ENCODE measurements at places on chromosomes 6 and 20.

DNA sequence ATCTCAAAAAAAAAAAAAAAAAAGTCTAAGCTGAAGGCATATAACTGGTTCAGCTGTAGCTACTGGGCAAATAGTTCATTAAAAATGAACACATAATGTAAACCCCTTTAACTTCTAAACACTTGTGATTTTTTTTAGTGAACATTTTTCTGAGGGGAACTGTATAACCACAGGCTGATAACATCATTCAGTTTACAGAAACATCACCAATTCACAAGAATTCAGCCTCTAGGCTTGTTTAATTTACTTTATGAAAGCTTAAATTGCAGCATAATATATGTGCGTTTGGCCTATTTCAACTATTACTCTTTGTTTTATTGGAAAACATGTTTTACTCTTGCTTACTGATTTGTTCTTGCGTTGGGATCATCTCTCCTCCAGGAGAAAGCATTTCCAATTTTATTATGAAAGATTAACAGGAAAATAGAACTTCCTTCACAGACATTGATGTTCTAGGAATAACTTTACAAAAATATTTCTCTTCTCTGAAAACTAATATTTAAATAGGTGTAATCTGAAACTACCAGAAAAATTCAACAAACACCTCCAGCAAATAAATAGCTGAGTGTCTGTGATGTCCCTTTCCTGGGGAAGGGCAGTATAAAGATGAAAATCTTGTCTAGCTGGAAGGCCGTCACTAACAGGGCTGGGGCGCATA lies 284.5 kb downstream of the UST start:
- DNase-seq, result no peak

DNA sequence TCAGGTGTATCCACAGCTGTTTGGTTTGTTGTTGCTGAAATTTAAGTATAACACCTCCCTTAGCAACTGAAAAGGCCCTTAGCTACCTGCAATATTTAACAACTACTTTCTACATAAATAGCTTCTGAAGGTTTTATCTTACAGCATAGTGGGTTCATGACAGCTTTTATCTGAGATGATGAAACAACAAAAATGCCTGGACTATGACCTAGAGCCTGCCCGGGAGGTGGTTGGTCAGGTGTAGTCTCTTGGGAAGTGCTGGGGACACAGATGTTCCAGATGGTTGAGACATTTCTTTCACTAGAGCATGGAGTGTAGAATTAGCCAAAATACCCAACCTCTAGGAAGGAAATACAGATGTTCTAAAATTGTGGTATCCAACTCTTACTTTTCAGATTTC lies 705.4 kb downstream of the MAFB start:
- no peak for DNase-seq

- DNase-seq, result no peak
Observed at GRCh38 chr6:140905724-140906123, 1227.0 kb upstream of the GJE1 start.

DNA sequence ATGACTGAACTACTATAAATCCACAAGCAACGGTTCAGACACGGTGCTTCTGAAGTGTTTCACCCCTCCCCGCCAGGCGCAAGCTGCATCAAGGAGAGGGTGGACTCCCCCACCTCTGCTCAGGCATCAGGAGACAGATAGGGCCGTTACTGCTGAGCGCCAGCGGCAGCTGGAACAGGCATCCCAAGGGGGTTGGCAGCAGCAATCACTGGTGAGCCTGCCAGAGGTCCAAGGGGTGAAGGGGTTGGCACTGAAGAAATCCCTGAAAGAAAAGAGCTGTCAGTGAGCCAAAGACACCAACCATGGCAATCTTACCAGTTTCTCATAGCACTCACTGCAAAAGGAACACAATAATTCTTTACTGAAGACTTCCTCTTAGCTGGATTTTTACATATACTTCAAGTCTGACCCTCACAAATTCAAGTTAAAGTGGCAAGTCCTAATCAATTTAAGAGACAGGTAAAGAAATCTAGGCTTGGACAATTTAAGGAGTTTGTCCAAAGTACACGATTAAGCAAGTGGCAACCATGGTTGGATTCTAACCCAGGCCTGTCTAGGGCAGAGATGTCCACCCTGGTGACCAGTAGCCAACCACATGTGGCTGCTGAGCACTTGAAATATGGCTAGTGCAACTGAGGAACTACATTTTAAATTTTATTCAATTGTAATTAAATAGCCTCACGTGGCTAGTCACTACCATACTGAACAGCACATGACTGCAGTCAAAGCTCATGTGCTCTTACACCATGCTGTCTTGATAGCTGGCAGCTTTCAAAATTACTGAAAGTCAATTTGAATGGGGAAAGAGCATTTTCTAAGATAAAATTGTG lies 21.7 kb upstream of the TBC1D20 start:
- no peak for DNase-seq

DNA sequence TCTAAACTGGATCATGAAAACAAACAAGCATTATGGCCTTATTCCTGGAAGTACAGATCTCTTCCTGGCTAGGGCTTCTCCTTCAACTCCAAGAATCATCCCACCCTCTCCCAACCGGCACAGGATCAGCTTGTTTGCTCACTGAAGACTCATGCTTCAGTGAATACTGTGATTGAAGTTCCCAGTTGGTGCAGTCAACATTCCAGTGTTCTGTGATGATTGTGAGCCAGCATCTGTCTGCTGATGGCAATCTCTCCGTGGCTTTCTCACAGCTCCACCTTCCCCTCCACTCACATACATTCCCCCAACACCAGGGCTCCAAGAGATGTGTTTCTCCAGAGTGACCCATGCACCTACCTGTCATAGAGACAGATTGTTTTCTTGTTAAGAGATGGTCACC lies 421.3 kb upstream of the BTBD3 start:
- no peak for DNase-seq

DNA sequence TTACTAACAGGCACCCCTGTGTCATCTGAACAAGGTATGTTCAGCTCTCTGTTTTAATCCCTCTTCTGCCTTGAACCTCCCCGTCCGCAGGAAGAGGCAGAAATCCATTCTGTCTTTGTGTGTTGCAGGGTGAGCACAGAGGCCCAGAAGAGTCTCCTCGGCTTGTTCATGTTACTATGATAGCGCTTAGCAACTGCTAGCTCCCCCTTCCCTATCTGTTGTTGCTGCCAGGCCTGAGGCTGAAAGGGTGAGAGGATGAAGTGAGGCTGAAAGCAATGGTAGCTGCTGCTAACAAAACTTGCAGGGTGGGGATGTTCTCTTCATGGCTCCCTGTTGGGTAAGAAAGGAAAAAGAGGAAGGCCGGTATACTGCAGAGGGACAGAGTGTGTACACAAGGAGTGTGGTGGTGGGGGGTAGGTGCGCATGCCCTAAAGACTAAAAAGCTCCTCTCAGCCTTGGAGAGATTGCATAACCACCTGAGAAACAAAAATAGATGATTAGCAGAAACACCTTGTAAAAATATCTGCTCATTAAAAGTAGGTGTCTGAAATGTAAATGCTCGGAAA lies 55.2 kb upstream of the CITED2 start:
- DNase-seq, result no peak

GRCh38 chr20:416950-417800 lies 9.1 kb downstream of the RBCK1 start:
- DNase-seq, result no peak

DNA sequence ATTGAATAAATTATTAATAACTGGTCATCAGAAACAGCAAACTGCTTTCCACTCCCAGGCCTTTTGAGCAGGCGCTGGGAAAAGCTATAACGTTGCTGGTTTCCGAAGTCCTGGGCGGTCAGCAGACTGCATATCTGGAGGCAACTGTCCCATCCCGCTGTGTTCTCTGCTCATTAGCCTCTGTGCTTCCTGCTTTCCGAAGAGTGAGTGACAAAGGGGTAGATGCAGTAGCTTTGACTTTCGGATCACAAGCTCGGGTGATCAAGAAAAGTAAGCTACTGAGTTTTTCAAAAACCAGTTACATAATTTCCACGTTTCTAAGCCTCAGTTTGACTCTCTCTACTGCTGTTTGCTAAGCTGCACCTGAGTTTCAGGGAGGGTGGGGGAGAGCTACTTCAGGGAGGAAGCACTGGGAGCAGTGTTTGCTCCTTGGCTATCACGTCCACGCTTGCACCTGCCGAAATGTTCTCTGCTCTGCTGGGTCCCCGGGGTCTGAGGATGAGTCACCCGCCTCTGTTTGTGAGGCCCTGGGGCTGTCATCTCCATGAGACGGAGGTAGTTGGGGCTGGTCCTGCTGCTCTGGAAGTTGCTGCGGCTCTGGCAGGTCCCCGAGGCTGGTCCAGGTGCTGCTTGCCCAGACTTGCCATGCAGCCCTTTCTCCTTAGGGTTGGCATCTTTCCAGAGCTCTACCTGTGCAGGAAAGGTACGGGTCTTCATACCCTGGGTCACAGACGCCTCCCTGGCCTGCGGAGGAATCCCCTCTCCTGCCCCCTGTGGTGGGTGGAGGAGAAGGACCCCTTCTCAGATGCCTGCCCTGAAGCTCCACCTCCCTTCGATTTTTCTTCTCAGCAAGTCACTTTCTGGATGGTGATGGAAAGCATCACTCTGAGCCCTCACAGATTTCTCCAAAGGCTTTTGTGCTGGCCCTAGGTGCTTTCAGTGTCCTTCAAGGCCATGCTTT lies 220.0 kb downstream of the QKI start:
- DNase-seq, result no peak

- DNase-seq, result no peak
Observed at GRCh38 chr6:169665289-169665688, 36.5 kb downstream of the WDR27 start.

DNA sequence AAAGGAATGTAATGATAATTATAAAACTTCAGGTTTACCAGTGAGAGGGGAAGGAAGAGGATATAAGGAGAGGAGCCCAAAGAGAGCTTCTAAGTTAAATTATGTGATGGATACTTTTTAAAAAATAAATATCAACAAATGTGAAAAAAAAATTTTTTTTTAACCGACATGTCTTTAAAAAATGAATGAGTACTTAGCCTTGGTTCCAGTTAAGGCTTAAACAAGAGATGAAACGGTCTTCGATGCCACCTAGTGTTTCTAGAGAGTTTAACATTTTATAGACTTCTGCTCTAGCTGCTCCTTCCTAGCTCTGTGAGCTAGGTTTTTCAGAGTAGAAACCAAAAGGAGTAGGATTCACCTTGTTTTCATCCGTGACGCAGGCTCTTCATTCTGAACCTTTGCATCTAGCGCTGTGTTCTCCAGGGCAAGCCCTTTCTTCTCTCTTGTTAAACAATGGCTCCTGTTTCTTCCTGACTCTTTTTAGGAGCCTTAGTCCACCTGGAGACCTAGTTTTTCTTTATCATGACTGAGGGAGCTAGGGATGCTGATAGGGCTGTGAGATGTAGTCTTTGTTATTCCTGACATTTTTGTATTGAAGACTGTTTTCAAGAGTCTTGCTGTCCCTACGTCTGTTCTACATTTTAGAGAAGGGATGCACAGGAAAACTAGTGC lies 42.4 kb upstream of the GNRH2 start:
- no peak for DNase-seq

- DNase-seq, result no peak
Observed at GRCh38 chr6:111652156-111652555, 46.5 kb upstream of the TRAF3IP2 start.

- no peak for DNase-seq
Observed at GRCh38 chr20:48761874-48762273, 65.9 kb downstream of the PREX1 start.

DNA sequence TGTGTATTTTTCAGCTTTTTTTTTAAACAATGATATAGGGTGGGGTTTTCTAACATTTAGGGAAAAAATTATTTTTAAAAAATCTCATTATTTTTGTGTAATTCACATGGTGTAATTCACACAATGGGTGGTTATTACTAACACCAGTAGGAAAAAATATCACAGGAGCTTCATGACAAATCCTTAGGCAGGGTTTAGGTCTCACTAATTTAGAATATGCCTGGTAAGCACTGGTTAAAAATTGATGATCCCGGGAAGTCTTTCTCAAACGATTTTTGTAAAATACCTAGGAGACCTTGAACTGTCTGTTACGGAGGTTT lies 29.5 kb upstream of the ZNF217 start:
- DNase-seq, result no peak

DNA sequence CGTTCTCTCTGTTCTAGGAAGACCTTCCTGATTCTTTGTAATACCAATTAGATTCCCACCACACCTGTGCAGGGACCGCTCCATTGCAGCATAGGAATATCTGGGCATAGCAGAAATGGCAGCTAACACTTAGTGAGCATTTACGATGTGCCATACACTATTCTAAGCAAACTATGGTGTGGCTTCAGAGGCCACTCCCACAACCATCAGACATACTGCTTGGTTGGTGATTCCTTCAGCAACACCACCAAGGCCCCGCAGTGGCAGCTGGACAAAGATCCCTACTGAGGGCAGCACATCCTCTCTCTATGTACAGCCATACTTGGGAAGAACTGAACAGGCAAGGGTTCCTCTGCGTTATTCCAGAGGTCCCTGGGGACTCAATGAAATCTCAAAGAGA lies 6.2 kb downstream of the KCNK5 start:
- no peak for DNase-seq

DNA sequence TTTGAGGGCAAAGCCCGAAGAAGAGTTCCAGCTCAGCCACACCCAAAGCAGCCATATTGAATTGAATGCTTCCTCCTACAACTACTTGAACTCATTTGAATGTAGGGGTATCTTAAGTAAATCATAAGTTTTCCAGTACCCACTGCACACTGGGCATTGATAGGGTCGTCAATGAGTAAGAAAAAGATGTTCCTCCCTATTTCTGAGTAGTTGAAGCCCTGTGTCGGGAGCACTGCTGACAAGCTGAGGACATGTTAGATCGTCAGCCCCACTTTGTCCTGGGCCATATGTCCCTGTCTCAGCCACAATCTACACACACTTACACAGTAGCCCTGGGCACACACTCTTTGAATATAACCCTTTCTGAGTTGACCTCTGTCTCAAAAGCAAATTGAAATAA lies 105.7 kb downstream of the ARHGAP18 start:
- DNase-seq, result no peak

GRCh38 chr6:113837170-113837569 lies 20.0 kb upstream of the MARCKS start:
- DNase-seq, result no peak

GRCh38 chr6:31927242-31927862 lies at the start of gene C2:
Gene C2 (plus strand): TSS chr6:31927717. CDS start chr6:31927753, 36 bp downstream.
- DNase-seq, result no peak

DNA sequence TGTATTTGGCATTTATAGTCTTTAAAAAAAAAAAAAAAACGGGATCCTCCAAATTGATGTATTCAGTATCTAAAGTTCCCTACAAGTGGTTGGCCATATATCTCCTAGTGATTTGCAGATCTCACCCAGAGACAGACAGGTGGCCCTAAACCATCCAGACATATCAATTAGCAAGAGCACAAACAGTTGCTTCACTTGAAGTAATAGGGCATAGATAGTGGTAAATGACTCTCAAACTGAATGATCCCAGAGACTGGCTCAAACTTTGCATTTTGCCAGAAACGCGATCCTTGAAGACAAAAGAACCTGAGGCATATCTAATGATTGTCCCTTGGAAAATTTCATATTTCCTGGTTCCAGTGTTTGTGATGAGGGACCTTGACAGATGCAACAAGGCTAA lies 54.6 kb downstream of the HMGCLL1 start:
- DNase-seq, result no peak

DNA sequence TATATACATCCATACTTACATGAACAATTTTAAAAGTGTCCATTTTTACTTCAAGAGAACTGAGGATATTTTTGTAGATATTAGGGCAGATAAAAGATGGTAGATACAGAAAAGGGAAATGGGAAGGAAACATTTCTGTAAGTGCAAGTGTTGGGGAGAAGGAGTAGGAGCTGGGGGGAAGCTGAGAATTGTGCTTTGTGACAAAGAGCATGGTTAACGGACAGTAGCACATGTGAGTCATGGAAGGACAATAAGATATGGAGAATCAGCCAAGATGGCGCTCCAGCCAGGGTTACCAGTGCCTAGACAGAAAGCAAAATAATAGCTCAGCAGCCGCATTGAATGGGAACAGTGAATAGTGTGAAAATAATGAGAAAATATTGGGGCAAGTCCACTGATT lies 12.7 kb upstream of the HLA-DRB1 start:
- no peak for DNase-seq
